Activated T-helper 1 cell treated with anti-CD3 and anti-CD28 coated beads, Interleukin-12 subunit alpha, Interleukin-12 subunit beta, Interleukin-2, Interleukin-4 antibody, amounts not matched to agents 30 ng/mL and 10 ng/mL and 1 ng/mL, durations not matched to agents 14 hours and 24 hours and 36 hours (primary cell): ENCODE measurements at places on chromosomes 7 and 10.

DNA sequence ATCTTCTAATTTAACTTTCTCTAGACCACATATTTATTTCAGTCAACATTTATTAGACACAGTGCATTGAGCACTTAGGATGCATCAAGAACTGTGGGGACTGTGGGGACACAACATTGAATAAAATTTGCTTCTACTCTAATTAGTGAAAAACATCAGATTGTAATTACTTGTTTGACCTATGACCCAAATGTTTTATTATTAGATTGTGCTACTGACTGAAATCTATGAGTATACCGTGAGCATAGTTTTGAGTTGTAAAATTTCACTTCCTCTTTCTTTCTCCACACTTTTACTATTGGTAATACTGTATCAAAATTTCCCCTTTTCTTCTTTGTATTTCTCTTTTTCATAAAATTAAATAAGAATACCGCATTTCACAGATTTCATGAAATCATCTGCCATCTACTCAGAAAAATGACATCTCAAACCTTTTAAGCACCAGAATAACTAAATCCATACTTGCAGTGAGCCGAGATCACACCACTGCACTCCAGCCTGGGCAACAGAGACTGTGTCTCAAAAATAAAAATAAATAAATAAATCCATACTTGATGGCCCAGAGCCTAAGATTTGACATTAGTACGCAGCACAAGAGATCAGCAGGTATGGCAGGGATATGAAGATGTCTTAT, 25.4 kb upstream of the INPP5F start:
- DNase-seq, result no peak

GRCh38 chr10:46558392-46559185, 2.1 kb upstream of the GPRIN2 start:
- DNase-seq, result no peak

DNA sequence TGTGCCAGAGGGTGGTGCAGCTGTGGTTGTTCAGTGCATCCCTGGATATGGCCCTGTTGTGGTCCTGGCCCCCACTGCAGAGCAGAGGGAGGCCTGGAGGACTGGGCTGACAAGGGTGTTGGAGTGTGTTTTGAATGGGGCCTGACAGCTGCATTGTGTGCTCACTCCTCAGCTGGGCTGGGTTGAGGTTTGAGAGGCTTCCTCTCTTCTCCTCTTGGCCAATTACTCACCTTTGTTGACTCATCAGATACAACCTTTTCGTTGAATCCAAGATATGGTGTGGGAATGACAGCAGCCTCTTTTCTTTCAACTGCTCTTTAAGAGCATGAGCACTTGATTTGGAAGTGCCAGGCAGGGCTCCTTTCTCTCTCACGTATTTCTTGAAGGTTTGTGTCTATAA, 228.5 kb upstream of the COBL start:
- DNase-seq, result no peak

GRCh38 chr10:88647061-88647615, 17.1 kb upstream of the LIPF start:
- DNase-seq, result no peak

DNA sequence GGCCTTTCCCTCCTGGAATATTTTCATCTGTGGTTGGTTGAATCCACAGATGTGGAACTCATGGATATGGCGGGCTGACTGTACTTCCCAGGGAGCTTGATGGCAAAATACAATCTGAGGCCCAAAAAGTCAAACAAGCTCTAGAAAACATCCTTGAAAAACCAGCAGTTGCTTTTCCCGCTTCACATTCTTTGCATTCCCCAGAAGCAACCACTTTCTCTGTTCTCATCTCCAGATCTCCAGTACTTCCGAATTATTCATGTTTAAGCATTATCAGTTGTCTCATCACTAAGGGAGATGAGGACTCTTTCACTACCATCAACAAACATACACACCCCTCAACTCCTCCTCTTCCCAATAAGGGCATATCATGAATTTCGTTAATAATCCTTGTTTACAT, 55.3 kb downstream of the KIF5B start:
- no peak for DNase-seq

DNA sequence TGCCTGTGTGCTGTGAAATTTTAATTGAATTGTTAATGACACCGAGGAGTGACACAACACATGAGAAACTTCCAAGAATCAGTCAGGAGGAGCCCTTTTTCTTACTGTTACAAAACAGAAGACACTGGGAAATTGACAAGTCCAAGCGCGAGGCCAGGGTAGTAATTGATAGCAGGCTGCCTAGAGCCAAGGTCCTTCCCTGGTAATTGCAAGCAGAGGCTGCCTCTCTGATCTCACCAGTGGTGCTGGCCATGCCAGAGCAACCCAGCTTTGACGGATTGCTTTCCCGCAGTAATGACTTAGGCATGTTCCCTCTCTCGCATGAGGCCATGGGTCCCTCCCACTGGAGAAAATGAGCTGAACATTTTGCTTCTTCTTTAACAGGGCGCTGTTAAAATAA, 111.5 kb downstream of the LRMDA start:
- no peak for DNase-seq

GRCh38 chr7:157744786-157745601, 408.2 kb downstream of the DNAJB6 start:
- no peak for DNase-seq

- DNase-seq, result peak; percentile 69
These were observed 15.8 kb downstream of the ECHDC3 start for GRCh38 chr10:11757821-11758463.

GRCh38 chr7:105996860-105997737, 34.0 kb downstream of the CDHR3 start:
- no peak for DNase-seq

DNA sequence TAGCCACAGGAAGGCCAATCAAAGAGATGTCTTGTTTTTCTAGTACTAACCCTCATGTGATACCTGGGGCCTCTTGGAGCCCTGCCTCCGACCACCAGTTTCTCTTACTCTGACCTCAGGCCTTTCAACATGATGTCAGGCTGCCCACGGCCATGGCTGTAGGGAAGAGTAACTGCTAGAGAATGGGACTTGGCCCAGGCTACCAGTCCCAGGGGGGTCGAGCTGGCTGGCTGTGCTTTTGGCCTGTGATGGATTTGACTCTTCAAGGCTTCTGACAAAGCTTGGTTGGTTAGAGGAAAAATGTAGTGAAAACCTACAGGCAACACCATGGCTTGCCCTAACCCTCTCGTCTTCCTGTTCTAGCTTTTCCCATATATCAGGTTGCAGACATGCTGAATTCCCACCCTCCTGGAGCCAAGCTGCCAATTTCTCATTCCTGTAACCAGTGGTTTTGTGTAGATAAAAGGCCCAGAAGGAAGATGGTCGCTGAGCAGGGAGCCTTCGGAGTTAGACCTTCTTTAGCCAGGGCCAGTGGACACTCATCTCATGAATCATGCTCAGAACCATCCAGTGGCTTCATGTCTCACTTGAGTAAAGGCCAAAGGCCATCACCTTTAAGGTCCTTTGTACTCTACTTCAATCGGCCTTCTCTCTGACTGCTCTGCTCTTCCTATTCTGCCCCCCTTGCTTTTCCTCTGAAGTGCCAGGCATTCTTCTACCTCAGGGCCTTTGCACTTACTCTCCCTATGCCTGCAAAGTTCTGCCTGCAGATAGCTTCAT, 19.7 kb downstream of the SUFU start:
- no peak for DNase-seq

- no peak for DNase-seq
These were observed 29.1 kb downstream of the GTF2IRD1 start for GRCh38 chr7:74482629-74483401.

DNA sequence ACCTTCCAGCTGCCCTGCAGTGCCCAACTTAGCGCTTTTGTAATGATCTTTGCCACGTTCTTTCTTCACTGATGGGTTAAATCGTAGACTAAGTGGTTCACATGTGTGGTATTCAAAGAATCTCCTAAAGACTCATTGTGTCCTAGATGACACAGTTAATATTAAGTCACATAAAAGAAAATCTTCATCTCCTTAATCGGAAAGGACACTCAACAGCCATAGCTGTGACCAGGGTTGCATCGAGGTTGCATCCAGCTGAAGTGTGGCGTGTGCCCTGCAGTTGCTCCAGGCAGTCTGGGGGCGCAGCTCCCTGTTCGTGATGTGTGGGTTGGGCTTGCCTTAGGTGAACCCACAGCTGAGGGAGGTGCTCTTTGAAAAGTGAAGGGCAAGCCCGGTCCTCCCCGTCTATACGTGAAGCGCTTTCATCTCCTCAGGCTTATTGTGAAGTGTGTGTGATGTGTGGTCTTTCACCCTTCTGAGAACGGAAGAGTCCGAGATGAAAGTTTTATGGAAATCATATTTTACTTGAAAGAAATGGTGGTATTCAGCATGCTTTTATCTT, 122.7 kb downstream of the TRRAP start:
- no peak for DNase-seq

- DNase-seq, result no peak
These were observed 134.7 kb downstream of the TMEM178B start for GRCh38 chr7:141208539-141208938.

GRCh38 chr10:1628757-1629156, 108.6 kb downstream of the ADARB2 start:
- DNase-seq, result no peak

DNA sequence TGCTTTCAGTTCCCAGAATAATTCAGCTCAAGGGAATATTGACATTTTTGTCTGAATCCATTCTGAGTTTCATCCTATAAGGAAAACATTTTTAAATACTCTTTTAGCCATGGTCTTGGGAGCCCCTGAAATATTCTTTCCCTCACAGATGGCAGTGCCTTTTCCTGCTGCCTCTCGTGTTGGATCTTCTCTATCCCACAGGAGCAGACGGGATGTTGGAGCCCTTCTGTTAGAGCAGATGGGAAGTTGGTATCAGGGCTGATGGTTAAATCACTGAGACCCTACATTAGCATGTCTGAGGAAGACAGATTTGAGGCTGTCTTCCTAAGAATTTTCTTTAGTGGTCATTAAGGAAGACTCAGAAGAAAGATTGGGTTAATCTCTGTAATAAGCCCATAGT, 737.8 kb downstream of the LRMDA start:
- DNase-seq, result no peak

- DNase-seq, result peak; percentile 68
These were observed 217.9 kb downstream of the SFMBT2 start for GRCh38 chr10:7192831-7193361.

GRCh38 chr7:55343860-55344606, 21.1 kb upstream of the LANCL2 start:
- DNase-seq, result no peak

- no peak for DNase-seq
These were observed 9.6 kb downstream of the CCL26 start for GRCh38 chr7:75762350-75762917.

DNA sequence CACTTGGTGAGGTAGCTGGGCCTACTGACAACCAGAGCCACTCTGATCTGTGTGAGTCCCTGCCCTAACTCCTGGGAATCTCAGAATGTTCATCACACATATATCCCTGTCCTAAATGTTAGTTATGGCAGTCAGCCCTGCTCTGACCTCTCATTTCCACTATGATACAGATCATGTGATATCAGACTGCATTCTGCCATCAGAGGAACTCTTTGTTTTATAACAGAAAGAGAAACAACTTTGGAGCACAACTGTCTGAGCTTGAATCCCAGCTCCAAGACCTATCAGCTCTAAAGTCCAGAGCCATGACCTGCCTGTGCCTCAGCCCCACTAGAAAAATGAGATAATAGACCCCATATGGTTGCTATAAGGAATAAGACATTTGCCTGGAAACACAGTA, 54.6 kb upstream of the ABCB4 start:
- DNase-seq, result no peak

GRCh38 chr10:20817116-20817515, 80.0 kb downstream of the NEBL start:
- DNase-seq, result no peak

GRCh38 chr10:13402021-13402420, 53.9 kb upstream of the SEPHS1 start:
- no peak for DNase-seq

DNA sequence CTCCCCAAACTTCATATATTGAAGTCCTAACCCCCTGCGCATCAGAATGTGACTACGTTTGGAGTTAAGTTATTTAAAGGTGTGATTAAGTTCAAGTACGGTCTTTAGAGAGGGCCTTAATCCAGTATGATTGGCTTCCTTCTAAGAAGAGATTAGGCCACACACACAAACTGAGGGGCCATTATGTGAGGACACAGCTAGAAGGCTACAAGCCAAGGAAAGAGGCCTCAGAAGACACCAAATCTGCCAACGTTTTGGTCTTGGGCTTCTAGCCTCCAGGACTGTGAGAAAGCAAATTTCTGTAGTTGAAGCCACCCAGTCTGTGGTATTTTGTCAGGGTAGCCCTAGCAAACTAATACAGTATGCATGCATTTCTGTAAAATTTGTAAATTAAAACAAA, 41.7 kb downstream of the REEP3 start:
- DNase-seq, result no peak

GRCh38 chr7:88217675-88218428, 2.0 kb downstream of the SRI start:
- no peak for DNase-seq

DNA sequence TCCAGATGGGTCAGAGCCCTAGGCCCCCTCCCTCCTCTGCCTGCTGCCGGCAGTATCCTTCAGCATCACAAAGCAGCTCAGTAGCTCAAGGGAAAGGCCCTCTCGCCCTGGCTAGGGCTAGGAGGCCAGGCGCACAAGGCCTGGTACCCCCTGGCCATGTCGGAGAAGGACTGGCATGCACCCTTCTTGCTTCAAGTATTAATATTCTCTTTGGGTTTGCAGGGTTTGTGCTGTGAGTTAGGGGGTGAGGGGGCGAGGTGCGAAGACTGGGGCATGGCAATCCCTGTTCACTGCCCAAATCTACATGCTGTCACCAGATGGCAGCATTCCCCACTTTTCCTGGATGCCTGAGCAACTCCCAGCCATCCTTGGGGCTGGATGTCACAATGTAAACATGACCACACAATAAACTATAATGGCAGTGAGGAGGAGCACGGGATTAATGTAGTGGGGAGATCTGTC, 105.2 kb downstream of the NEURL1 start:
- DNase-seq, result no peak

- DNase-seq, result no peak
These were observed 961.5 kb downstream of the KCNMA1 start for GRCh38 chr10:76675951-76676587.

- DNase-seq, result no peak
These were observed 229.0 kb downstream of the PRPF18 start for GRCh38 chr10:13815756-13816155.

- DNase-seq, result no peak
These were observed 36.1 kb downstream of the XPNPEP1 start for GRCh38 chr10:109887243-109887642.

DNA sequence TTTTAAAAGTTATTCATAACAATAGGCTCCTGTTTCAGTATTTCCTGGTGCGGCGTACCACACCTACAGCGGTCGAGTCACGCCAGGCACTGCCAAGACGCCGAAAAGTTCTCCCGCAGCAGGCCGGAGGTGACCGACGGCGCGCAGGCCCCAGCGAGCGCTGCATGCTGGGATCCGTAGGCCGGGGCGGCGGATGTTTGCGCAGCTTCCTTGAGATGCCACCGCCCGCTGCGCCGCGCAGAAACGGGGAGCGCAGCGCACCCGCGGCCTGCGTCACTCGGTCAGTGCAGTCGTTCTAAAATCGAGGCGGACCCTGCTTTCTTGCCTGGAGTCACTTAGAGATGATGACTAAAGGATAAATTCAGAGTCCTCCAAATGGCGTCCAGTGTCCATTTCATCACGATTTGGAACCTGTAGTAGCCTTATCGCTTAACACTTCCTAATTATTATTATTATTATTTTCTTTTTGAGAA, 1.3 kb upstream of the KIF11 start:
- peak; percentile 90 for DNase-seq

- DNase-seq, result no peak
These were observed 190.3 kb upstream of the AHR start for GRCh38 chr7:17108049-17108584.
